HepG2 (cell line): ENCODE measurements at places on chromosomes 5 and 9. TPM values are rescaled to one million over a fixed set of nuclear protein-coding genes. Genes with fewer than 3 reads are reported as not detected.

The CDH12 gene
- total RNA-seq = not detected in 2 replicates

DNA sequence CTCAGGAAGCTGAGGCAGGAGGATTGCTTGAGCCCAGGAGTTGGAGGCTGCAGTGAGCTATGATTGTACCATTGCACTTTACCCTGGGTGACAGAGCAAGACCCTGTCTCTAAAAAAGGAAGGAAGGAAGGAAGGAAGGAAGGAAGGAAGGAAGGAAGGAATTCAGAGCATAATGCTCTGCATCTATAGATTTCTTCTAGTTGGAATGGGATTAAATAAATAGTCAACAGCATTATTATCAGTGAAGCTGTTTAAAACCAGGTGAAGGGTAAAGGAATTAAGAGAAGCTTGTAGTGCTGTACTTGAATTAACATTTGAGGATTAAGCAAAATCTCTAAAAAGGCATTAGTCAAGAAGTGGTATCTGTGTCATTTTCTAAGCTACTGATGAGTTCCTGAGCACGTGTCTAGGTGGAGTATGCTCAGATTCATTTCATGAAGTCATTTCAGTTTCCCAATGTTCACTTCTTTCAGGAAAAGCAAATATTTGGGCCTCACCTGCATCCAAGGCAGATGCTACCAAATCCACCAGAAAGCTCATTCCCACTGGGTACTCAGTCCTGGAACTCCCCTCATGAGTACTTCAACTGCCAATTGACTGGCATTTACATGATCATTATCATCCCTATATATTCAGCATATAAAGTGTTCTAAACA, 8.4 kb downstream of the PDE6A start:
- no peak for DNase-seq

- DNase-seq = no peak
Observed at GRCh38 chr5:1211701-1212100, 10.3 kb downstream of the SLC6A19 start.

DNA sequence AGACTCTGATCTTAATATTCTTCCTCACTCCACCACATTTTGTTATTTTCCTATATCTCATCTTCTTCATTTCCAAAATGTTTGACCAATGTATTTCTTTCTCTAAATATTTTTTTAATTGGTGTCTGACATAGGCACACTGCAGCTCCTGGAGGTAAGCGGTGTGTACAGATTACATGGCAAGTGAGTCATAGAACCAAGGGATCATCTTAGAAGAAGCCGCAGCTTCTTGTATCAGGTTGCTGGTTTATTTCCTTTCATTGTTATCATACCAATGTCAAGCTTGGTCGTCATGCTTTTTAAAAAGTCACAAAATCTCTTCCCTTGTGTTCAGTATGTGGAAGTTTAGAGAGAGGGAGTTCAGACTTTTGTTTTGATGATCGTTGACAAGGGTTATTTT, 526.1 kb upstream of the CDH18 start:
- DNase-seq = no peak

DNA sequence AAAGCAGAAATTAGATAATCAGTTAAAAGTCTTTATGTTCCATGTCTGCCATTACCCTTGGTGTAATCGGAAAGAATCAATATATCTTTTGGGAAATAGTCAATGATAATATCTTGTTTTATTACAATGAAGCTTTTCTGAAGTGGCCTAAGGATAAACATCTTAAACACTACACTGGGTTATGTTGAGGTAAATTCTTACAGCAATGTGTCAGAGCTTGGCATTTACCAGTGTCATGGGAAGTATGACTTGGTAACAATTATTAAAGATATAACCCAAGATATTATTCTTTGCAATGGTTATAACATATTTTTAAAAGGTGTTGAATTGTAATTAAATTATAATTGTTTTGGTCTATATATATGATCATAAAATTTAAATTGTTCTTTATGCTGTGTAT, 84.7 kb downstream of the CFAP95 start:
- DNase-seq = no peak
